GM13977 (cell line): ENCODE measurements at places on chromosomes 4 and X.
A peak's percentile ranks its signal among the peaks of the same experiment; 100 is the strongest.

- no peak for DNase-seq
These were observed 503.5 kb upstream of the ARX start for GRCh38 chrX:25519258-25519657.

GRCh38 chr4:182400790-182401189, 157.6 kb downstream of the TENM3 start:
- DNase-seq = no peak

DNA sequence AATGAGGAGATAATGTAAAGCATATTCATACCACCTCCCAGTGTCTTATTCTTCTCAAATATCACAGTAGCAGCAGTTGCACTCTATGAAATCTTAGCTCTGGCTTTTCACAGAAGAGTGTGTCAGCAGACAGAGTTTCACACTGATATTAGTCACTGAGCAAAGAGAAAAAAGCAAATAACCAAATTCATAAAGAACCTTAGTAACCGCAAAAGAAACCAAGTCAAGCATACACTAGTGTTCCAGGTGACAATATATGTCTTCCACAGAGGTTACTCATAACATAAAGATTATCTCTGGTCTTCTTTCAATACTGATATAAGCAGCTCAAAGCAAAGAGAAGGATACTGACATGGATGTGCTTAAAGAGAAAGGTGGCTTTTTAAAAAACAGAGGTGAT, 181.7 kb upstream of the EDNRA start:
- no peak for DNase-seq

- DNase-seq = no peak
These were observed 125.0 kb upstream of the SMIM10 start for GRCh38 chrX:134865682-134866255.

DNA sequence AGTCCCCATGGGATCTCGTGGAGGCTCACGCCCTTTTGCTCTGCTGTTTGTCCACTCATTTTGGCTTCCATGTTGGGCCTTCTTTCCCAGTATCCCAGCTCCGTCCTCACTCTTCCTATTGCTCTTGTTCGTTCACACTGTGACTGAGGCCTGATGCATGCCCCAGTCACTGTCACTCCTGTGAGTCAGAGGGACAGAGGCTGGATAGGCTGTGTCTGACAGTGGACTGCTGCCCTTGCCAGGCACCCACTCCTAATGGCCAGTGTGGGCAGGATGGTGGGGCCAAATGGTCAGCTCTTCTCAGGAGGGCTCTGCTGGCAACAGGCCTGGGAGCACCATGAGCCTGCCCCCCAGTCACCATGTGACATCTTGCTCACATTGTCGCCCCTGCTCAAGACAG, 40.0 kb downstream of the HADH start:
- no peak for DNase-seq

DNA sequence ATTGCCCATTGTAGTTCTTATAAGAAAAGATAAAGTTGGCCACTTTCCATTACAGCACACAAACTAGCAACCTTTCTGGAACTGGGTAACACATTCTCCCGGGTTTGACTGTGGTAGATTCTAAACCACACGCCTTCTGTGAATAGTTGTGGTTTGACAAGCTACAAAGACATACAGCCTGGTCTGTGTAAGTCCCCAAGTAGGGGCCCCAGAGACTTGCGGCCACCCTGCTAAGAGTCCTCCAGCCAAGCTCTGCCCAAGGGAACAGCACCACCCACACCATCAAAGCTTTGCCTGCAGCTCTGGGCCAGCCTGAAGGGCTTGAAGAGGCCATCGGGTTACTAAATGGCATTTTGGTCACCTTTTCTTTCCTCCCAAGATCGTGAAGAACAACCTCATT, 203.4 kb downstream of the MAML3 start:
- DNase-seq = peak; percentile 48

GRCh38 chrX:149937871-149938426, 342 bp downstream of the EOLA2 start:
- DNase-seq = no peak

DNA sequence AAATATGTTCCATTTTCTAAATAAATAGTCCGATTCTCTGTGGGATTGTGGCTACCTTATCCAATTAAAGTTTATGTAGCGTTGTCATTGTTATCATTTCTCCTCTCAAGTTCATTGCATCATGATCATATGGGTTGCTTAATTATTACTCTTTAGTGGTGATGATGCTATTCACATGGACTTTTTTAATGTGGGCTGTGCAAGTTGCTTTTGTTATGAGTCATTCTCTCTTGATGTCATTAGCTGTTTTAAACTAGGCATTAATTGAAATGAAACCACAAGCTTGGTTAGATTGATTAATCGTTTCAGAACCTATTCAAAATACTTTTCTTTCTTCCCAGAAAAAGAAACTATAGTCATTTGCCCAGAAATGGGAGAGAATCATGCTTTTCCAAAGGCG, 38.2 kb downstream of the NHS start:
- DNase-seq = no peak

- DNase-seq = no peak
These were observed 21.1 kb upstream of the UVSSA start for GRCh38 chr4:1325681-1326635.

DNA sequence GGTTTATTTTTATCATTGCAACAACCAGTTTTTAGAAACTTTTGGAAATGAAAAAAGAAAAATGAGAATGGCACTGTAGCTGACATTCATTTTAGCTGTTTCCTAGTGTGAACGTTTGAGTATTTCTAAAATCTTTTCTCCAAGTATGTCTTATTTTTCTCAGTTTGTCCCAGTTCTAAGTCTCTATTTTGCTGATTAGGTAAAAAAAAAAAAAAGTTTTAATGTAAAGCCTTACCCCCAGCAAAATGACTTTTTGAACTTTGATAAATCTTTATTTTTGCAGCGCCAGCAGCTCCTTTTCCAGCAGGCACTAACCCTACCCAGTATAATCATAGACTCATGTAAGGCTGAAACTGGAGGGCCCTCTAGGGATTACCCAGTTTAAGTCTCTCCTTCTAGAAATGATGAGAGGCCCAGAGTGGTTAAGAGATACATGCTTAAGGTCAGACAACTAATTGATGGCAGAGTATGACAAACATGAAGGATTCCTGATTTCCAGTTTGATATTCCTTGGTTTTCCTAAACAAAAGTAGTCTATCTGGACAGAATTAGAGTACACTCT, 84.3 kb upstream of the SLC4A4 start:
- DNase-seq = no peak

GRCh38 chr4:42566835-42567234, 90.1 kb downstream of the ATP8A1 start:
- no peak for DNase-seq

DNA sequence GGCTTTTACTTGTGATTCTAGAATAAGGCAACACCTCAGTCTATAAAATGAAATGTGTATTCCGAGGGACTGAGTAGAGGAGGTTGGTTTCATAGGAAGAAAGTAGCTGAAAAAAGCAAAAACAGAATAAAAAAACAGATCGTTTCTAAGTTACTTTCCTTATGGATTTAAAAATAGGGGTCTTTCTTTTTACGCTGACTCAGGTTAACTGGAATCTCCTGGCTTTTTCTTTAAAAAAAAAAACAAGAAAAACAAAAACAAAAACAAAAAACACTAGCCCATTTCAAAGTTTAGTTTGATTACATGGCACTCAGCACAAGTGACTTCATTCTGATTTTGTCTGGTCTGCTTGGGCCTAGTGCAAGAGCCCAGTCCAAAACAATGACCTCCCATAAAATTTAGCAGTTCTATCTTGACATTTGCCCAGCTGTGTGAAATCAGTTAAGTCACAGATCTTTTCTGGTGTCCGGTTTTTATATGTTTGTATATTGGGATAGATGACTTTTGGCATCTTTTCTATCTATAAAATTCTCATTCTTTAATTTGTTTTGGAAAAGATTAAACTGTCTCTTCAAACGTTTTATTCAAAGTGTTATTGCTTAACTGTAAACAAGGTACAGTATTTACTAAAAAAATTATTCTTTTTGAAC, 222.7 kb upstream of the HTR2C start:
- no peak for DNase-seq

GRCh38 chr4:20428436-20429160, 176.9 kb downstream of the SLIT2 start:
- DNase-seq = no peak

DNA sequence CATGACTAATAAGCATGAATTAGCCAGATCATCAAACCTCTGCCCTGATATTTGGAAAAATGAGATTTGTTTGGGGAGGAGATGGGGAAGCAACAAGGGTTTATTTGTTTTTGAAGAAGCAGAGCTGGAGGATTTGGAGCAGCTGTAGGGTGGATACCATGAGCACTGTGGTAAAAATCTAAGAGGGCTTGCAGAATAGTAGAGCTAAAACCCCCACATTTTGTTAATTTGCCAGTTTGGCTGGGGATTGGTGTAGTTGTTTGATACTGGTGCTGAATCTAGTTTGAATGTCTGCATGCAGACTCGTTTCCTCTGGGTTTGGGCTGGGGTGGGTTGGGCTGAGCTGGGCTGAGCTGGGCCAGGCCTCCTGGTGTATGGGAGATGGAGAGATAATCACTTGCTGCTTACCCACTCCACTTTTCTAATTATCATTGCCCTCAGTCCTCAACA, 43.7 kb downstream of the SMAD1 start:
- no peak for DNase-seq

- no peak for DNase-seq
These were observed 71.7 kb upstream of the TLR3 start for GRCh38 chr4:185997296-185997695.

DNA sequence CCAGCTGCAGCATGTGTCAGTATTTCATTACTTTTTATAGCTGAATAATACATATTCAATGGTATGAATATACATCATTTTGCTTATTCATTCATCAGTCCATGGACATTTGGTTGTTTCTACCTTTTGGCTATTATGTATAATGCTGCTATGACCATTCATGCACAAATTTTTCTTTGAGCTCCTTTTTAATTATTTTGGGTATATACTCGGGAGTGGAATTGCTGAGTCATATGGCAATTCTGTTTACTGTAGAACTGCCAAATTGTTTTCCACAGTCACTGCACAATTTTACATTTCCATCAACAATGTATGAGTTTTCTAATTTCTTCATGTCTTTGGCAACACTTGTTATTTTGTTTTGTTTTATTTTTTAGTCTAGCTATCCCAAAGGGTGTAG, 405.9 kb upstream of the PITX2 start:
- no peak for DNase-seq

DNA sequence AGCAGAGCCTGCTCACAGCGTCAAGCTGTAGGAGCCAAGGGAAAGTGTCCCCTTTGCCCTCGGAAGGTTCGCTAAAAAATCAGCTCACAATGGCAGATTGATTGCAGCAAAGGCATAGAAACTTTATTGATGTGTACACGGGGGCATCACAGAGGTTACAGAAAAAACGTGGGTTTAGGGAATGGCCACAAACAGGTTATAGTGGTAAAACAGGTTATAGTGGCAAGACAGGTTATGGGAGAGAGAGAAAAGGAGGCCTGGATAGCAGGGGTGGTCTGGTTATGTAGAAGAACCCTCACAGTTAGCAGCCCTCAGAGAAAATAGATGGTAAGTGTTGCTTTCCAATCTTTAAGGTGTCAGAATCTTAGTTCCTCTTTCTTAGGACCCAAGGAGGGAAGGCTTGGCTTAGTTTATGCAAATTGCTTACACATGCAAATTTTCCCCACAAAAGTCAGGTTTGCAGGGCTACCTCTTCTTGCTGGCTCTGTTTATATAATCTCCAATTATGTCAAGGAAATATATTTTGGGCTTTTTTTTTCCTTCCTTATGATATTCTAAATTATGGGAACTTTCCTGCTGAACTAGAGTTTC, 113.7 kb downstream of the BMP15 start:
- DNase-seq = no peak

DNA sequence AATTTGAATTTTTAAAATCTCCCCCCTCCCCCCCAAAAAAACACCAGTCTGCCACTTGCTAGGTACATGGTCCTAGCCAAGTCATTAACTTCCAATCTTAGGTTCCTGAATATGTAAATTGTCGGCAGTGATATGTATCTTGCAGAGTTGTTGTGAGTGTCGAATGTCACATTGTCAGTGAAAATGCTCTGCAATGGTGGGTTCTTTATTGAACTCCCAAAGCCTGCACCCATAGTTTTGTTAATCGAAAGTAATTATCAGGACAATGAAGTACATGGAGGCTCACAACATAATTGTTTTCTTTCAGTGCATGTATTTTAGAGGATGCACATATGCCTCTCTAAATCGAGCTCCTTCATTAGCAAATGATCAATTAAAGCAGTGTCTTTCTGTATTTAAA, 185.6 kb upstream of the S100G start:
- no peak for DNase-seq

GRCh38 chr4:120354381-120354780, 287.7 kb upstream of the MAD2L1 start:
- no peak for DNase-seq

DNA sequence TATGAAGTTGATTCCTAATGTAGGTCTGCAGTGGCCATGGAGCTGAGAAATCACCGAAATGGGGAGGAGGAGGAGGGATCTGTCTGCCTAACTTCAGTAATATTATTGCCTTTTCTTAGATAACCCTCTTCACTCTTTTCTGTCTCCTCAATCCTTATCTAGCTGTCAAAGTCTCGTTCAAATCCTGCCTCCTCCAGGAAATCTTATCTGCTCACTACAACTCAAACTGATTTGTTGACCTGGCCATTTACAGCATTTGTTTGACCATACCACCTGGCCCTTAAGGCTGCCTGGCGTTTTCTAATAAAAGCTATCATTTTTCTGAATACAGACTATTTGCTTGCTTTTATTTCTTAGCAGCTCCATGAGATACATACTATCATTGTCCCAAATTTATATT, 33.8 kb downstream of the GALNT7 start:
- DNase-seq = no peak

- no peak for DNase-seq
These were observed 407.3 kb downstream of the PCDH18 start for GRCh38 chr4:137125011-137125410.

- DNase-seq = peak; percentile 20
These were observed 464 bp downstream of the RAP1GDS1 start for GRCh38 chr4:98261405-98262291.

DNA sequence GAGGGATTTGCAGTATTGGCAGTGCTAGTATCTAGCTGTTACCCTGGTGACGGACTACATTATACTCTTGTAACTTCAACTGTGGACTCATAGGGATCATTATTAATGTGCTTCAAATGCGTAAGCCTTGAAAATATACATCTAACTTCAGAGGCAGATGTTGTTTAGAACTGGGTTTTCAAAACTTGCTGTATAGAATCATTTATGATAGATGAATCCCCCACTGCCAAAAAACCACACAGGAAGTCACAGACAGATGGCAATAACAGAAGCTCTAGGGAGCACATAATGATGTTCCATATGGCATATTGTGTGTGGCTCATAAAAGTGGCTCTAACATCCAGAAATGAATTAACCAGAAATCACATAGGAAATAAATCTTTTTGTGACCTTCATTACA, 62.3 kb upstream of the RELL1 start:
- no peak for DNase-seq

- no peak for DNase-seq
These were observed 11.9 kb upstream of the TRIML1 start for GRCh38 chr4:188127214-188127874.
